ENCODE measurements at places on chromosomes 1 and 21. TPM values are rescaled to one million over a fixed set of nuclear protein-coding genes. Genes with fewer than 3 reads are reported as not detected.

The NTRK1 gene
- 0.07 TPM for total RNA-seq

The PDZK1IP1 gene
- total RNA-seq = 0.26 TPM

The PDE4B gene
- 34.4 TPM for total RNA-seq

The ERICH3 gene
- total RNA-seq = not detected

The OR14K1 gene
- not detected for total RNA-seq

The FMO3 gene
- total RNA-seq = 0.43 TPM

The LCE6A gene
- total RNA-seq = not detected

The C1orf56 gene
- 2.7 TPM for total RNA-seq

The SPATC1L gene
- 4.4 TPM for total RNA-seq

The TSSK3 gene
- 0.13 TPM for total RNA-seq

The ZNF672 gene
- total RNA-seq = 19.6 TPM

The GPR37L1 gene
- total RNA-seq = not detected

The RSPH1 gene
- total RNA-seq = not detected

The CD5L gene
- not detected for total RNA-seq

The DUSP10 gene
- total RNA-seq = 17.3 TPM

The OLIG2 gene
- total RNA-seq = not detected
